ENCODE measurements at places on chromosomes 16 and 17. TPM values are rescaled to one million over a fixed set of nuclear protein-coding genes. Genes with fewer than 3 reads are reported as not detected.
A peak's percentile ranks its signal among the peaks of the same experiment; 100 is the strongest.

Gene EVPLL
- not detected for total RNA-seq

DNA sequence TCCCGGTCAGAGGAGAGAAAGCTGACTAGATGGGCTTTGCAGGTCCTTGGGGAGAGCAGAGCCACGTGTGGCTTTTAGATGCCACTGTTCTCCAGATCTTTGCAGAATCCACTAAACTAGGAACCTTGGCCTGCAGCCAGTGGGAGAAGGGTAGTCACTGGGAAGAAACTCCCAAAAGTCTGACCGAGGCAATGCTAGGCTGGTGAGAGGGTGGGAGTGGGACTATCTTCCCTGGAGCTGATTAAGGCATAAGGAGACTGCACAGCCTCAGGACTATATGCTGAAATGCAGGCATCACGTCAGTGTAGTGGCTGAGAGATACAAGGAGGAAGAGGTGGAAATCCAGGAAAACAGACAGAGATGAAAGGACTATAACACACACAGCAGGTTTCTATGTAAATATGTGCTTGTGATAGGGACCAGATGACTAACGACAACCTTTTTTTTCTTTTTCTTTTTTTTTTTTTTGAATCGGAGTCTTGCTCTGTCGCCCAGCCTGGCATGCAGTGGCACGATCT lies 2.2 kb upstream of the GSDMA start:
- no peak overlapping the region for H3K4me3 ChIP-seq
- no peaks in the 10 kb centered on the region for H3K27me3 ChIP-seq
- no peak overlapping the region for H3K27ac ChIP-seq
- H3K36me3 ChIP-seq = no peaks in the 10 kb centered on the region
- DNase-seq = no peak

DNA sequence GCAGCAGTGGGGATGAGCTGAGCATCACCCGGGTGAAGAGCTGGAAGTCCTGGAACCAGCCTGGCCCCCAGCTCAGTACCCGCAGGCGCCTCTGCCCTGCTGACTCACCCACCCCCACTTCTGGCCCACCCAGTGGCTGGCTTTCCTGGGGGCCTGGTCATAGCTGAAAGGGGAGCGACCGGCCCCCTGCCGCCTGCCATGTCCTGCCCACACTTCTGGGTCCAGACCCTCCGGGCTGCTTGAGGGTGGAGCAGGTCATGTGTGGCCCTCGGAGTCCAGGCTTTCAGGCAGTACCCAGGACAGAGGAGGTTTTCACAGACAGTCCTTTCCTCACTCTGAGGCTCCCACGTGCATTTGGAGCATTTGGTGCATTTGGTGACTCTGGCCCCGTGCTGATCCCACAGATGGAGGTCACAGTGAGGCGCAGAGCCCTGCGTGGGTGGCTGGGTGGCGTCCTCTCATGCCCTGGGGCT lies 7.1 kb upstream of the PIEZO1 start:
- no peaks in the 10 kb centered on the region for H3K27me3 ChIP-seq
- no peaks in the 10 kb centered on the region for H3K4me1 ChIP-seq
- H3K4me3 ChIP-seq = no peak overlapping the region
- no peaks in the 10 kb centered on the region for H3K36me3 ChIP-seq
- no peak for DNase-seq

GRCh38 chr16:1045310-1045992 lies 27.1 kb upstream of the SSTR5 start:
- DNase-seq = no peak

- DNase-seq = peak; percentile 76
- no peak overlapping the region for H3K4me3 ChIP-seq
- H3K27me3 ChIP-seq = peaks cover 72% of the 10 kb centered on the region
- H3K36me3 ChIP-seq = no peaks in the 10 kb centered on the region
Observed at GRCh38 chr17:39223907-39224777, 1.6 kb downstream of the STAC2 start.

Gene ZNF750
- total RNA-seq = not detected

Gene HAP1
- total RNA-seq = 1.7 TPM

Measured in endodermal cell (in vitro differentiated cells).